ENCODE measurements at places on chromosomes 6 and 20. TPM values are rescaled to one million over a fixed set of nuclear protein-coding genes. Genes with fewer than 3 reads are reported as not detected.

Gene CLDN20
- total RNA-seq = not detected

Gene POU5F1
- total RNA-seq = not detected

Gene INSM1
- total RNA-seq = 7.4 TPM

Gene PPP1R18
- 149 TPM for total RNA-seq

Gene SLC24A3
- total RNA-seq = not detected

Gene TRERF1
- total RNA-seq = 10.6 TPM

Gene RUNX2
- 25.3 TPM for total RNA-seq

Gene IRAK1BP1
- 3.1 TPM for total RNA-seq

Gene TSPO2
- total RNA-seq = not detected

Gene TREML2
- total RNA-seq = 0.95 TPM

Gene SOX18
- total RNA-seq = not detected

Gene LAMA4
- total RNA-seq = not detected

Gene EYS
- not detected for total RNA-seq

Gene SLC22A23
- 0.39 TPM for total RNA-seq

Gene SLC35D3
- not detected for total RNA-seq

Gene SLC22A3
- total RNA-seq = not detected

Gene RPS10
- 1,999 TPM for total RNA-seq

Gene CALHM4
- total RNA-seq = not detected

Gene SLC22A7
- total RNA-seq = not detected

Gene IL17A
- total RNA-seq = 0.63 TPM

Gene IRF4
- 703 TPM for total RNA-seq

Gene RGS17
- total RNA-seq = 0.02 TPM

Gene PRKN
- 0.55 TPM for total RNA-seq

Gene FOXP4
- 22.2 TPM for total RNA-seq

Gene AURKA
- total RNA-seq = 50.8 TPM

Gene DZANK1
- 3.1 TPM for total RNA-seq

Gene MYMX
- total RNA-seq = not detected

Gene BTN1A1
- total RNA-seq = not detected

Gene FAM83D
- total RNA-seq = 13.2 TPM

Gene GLP1R
- not detected for total RNA-seq

Gene ASCC3
- 65.1 TPM for total RNA-seq

Gene PLG
- not detected for total RNA-seq

Gene SYNDIG1
- not detected for total RNA-seq

Gene LRRN4
- total RNA-seq = not detected

Gene TUBB2B
- 0.13 TPM for total RNA-seq

Gene ANKRD66
- not detected for total RNA-seq

Gene LST1
- total RNA-seq = 22.0 TPM

Gene NUP153
- total RNA-seq = 97.4 TPM

Gene DDO
- not detected for total RNA-seq

Gene SNAP91
- not detected for total RNA-seq

Gene ASIP
- total RNA-seq = not detected

Gene GNAS
- 666 TPM for total RNA-seq

Gene CCN6
- not detected for total RNA-seq

Gene MTCH1
- total RNA-seq = 116 TPM

Gene NKX2-2
- total RNA-seq = not detected

Gene GSTA2
- not detected for total RNA-seq

Gene NKAPL
- total RNA-seq = 0.22 TPM

Gene SIGLEC1
- total RNA-seq = 0.18 TPM

Gene HEBP2
- total RNA-seq = 27.5 TPM

Gene SLC17A2
- not detected for total RNA-seq

Gene CCN2
- total RNA-seq = not detected

Gene BEND6
- not detected for total RNA-seq

Gene PRND
- not detected for total RNA-seq

Gene CDSN
- total RNA-seq = not detected

Gene OVOL2
- total RNA-seq = not detected

Gene FOXF2
- not detected for total RNA-seq
